Body of pancreas (tissue), 4 donors: ENCODE measurements at places on chromosomes 11 and 22.
A peak's percentile ranks its signal among the peaks of the same experiment; 100 is the strongest.

DNA sequence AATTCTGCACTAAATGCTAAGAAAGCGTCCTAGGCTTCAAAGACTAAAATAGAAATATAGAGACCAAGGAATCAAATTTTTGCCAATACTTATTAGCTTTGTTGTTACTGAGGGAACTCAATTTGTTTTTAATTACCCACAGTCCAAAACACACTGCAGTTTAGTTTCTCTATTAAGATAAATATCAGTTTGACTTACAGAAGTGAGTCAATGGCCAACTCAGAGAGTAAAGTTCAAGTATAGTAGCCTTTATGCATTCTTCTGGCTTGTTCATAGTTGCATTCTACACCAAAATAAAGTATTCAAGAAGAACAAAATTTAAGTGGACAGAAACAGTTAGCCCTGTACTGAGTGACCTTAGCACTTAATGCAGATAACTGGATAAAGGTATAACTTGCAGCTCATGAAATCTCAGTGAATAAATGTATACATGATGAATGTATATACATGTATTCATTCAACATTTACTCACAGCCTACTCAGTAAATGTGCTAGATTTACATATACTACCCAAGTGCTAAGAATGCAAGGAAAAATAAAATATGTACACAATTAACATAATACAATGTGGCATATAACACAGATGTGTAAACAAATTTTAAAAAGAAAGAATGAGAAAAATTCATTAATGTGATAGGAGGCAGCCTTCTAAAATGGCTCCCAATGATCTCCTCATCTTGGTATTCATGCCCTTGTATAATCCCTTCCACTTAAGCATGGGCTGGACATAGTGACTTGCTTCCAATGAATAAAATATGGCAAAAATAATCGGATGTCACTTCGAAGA, 9.7 kb upstream of the RNF141 start:
- DNase-seq: no peak

- DNase-seq: no peak
Observed at GRCh38 chr11:10931761-10932670, 74.2 kb upstream of the ZBED5 start.

DNA sequence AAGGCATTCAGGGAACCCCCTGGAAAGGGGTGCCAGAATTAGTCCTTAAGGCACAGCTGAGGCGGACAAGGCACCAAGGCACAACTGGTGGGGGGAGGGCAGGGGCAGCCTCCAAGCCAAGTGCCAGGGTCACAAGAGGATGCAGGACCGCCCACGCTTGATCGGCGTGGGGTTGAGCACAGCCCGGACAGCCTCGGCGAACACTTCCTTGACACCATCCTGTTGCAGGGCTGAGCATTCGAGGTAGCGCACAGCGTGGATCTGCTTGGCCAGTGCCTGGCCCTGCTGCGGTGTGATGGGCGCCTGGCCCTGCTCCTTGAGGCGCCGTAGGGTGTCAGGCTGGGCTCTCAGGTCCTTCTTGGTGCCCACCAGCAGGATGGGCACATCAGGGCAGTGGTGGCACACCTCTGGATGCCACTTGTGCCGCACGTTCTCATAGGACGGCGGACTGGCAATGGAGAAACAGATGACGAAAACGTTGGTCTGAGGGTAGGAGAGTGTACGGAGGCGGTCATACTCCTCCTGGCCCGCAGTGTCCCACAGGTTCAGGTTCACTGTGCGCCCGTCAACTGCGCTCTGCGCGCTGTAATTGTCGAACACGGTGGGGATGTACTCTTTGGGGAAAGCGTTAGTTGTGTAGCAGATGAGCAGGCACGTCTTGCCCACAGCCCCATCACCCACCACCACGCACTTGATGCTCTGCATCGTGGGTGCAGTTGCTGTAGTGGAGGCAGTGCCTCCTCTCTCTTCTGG, 13.1 kb downstream of the RHOG start:
- no peak for DNase-seq

GRCh38 chr11:119935349-119935925, 202.5 kb downstream of the TRIM29 start:
- DNase-seq: no peak

DNA sequence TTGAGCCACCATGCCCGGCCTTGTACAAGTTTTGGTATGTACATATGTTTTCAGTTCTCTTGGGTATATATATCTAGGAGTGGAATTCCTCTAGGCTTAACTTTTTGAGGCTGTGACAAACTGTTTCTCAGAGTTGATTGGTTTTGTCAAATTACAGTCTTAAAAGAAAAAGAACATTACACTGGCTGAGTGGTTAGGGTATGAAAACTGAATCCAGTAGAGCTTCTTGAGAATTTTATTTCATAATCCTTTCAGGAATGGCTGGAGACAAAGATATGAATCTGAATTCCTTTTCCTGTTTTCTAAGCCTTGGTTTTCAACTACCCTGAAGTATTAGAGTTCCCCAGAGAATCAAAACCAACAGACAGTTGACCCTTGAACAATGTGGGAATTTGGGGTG, 6.5 kb downstream of the METTL15 start:
- no peak for DNase-seq

- DNase-seq: peak; percentile 90
Observed at GRCh38 chr11:9613830-9614762, 40.6 kb downstream of the WEE1 start.

DNA sequence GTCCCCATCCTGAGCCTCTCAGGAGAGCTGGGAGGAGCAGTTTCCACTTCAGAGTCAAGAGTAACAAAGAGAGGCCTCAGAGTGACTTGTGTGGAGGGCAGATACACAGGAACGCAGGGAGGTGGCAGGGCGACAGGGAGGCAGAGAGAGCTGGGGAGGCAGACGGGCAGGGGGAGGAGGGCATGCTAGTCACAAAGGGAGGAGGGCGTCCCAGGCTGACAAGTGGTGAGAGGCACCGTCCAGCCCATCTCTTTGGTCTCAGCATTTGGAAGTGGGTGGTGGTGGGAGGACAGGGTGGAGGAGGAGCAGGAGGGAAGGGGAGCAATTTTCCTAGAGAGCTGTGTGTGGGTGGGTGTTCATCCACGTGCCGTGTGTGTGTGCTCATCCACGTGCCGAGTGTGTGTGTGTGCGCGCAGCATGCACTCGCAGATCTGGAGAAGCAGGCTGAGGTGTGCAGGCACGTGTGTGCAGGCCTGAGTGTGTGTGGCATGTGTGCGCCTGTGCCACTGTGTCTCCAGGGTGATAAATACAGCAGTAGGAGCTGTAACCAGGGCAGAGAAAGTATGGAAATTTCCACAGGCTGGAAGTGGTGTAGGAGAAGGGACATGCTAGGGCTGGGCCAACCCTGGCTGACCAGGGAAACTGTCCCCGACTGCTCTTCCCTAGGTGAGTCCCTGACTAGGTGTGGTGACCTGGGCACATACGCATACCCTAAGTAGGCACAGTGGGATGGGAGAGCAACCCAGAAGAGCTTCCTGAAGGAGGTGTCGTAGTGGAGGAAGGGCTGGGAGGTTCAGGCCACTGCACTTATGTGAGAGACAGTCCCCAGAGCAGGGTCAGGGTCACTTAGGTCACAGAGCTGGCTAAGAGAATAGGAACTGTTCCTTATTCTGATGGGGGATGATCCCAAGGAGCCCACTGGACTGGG, 7.3 kb upstream of the PDE2A start:
- DNase-seq: peak; percentile 36
